Aorta (tissue), 5 donors: ENCODE measurements at places on chromosomes 12 and 14.
A peak's percentile ranks its signal among the peaks of the same experiment; 100 is the strongest.

DNA sequence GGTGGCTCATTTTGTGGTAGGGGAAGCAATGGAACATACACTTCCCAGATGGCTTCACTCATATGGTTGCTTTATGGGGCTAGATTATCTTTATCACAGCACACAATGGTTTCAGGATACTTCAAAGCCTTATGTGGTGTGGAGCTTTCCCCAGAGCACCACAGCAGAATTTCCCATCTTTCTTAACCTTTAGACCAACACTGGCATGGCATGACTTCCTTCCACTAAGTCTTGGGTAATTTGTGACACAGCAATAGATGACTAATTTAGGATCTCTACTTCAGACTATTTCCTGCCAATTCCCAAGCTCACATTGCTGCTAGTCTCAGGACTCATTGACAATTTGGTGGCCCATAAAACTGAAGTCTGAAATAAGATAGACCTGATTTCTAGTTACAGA, 36.9 kb upstream of the DCN start:
- no peak overlapping the region for H3K27ac ChIP-seq
- no peaks in the 10 kb centered on the region for H3K36me3 ChIP-seq
- no peaks in the 10 kb centered on the region for H3K27me3 ChIP-seq
- DNase-seq: no peak
- H3K4me3 ChIP-seq: no peak overlapping the region

DNA sequence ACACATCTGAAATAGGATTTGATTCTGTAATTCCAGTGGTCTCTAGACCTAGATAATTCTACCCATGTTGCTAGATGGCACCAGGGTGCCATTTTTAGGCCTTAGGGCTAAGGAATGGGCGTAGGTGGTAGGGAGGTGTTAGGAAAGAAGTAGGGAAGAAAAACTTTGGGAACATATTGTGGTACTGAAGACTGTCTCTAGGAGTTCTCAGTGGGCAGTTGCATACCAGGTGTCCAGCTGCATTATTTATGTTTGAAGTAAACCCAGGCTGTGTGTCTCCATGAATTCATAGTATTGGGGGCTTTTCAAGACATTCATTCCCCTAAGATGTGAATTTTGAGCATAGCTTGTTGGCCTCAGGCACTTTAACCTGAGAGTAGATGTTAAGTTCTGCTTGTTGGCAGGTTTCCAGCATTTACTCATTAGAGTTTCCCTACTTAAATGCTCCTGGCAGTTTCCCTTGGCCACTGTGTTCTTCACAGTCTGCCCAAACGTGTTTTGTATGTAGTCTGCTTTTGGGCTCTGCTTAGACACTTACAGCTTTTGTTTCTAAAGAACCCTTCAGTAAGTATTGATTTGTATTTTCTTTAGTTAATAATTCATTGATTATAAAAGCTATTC, 31.5 kb upstream of the CCT2 start:
- H3K36me3 ChIP-seq: no peaks in the 10 kb centered on the region
- no peak for DNase-seq
- no peaks in the 10 kb centered on the region for H3K27me3 ChIP-seq
- peaks cover 3% of the 10 kb centered on the region for H3K4me1 ChIP-seq
- no peak overlapping the region for H3K27ac ChIP-seq

GRCh38 chr12:49673446-49674317, 33.5 kb downstream of the FMNL3 start:
- H3K4me3 ChIP-seq: no peak overlapping the region
- peak overlapping the region; percentile 89 for H3K27ac ChIP-seq
- no peaks in the 10 kb centered on the region for H3K27me3 ChIP-seq
- H3K4me1 ChIP-seq: no peaks in the 10 kb centered on the region

GRCh38 chr12:25816637-25817036, 141.8 kb upstream of the RASSF8 start:
- no peak for DNase-seq
- H3K4me1 ChIP-seq: no peaks in the 10 kb centered on the region
- no peaks in the 10 kb centered on the region for H3K36me3 ChIP-seq
- H3K27ac ChIP-seq: no peak overlapping the region
- H3K27me3 ChIP-seq: no peaks in the 10 kb centered on the region

- DNase-seq: peak; percentile 72
- H3K36me3 ChIP-seq: no peaks in the 10 kb centered on the region
- H3K4me1 ChIP-seq: no peaks in the 10 kb centered on the region
- no peak overlapping the region for H3K27ac ChIP-seq
- H3K27me3 ChIP-seq: no peaks in the 10 kb centered on the region
Measured at GRCh38 chr12:53952871-53953734, 1.6 kb upstream of the HOXC12 start.

DNA sequence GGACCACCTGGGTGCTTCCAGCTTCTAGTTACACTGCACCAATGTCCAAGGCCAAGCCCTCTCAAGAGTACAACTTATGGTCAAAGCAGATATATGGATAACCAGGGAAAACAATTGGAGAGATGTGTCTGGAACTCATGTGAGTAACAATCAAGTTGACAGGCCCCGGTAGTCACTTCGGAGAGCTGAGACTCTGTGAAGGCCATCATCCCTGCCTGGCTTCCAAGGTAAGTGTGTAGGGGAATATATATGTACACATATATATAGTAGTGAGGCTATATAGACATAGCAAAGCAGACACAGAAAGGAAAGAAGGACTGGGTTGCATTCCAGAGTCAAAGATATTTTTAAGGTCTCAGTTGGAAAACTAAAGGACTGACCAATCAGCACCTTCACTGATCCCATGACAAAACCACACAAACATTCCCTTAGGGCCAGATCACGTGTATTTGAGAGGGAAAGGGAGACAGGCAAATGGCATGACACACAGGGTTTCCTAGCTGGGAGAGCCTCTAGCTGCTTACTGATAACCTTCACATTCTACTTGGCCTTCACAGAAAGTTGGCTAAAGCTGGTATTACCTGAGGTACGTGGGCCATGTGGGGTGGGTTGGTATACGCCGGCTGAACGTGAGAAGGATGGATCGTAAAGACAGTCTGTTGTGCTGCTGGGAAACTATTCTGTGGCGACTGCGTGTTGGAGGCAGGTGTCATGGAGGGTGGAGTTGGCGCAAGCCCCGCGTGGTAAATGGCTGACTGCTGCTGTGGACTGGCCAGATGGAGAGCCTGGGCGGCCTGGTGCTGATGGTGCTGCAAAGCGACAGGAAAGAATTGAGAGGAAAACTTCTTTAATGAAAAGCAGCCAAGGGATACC, 50.0 kb downstream of the SH2B3 start:
- H3K4me1 ChIP-seq: no peaks in the 10 kb centered on the region
- no peak overlapping the region for H3K4me3 ChIP-seq
- H3K36me3 ChIP-seq: peaks cover 7% of the 10 kb centered on the region

DNA sequence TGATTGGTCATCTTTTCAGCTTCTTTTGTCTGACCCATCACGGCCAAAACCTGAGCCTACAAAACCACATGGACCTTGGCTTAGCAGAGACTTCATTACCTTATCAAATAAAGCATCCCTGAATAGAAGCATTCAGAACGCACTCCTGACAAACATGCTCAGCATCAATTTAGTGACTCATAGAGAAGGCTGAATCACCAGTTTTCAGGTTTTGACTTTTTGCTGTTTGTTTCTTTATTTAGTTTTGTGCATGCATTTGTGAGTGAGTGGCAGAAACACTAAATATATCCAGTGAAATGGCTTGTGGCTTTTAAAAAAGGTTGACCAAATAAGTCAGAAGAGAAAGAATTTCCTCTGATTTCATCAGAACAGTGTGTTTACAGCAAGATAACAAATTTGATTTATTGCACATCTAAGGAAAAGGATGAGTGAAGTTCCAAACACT, 19.0 kb upstream of the OVCH1 start:
- no peak for DNase-seq
- no peaks in the 10 kb centered on the region for H3K4me1 ChIP-seq
- H3K27me3 ChIP-seq: no peaks in the 10 kb centered on the region
- peaks cover 5% of the 10 kb centered on the region for H3K36me3 ChIP-seq
- no peak overlapping the region for H3K27ac ChIP-seq

DNA sequence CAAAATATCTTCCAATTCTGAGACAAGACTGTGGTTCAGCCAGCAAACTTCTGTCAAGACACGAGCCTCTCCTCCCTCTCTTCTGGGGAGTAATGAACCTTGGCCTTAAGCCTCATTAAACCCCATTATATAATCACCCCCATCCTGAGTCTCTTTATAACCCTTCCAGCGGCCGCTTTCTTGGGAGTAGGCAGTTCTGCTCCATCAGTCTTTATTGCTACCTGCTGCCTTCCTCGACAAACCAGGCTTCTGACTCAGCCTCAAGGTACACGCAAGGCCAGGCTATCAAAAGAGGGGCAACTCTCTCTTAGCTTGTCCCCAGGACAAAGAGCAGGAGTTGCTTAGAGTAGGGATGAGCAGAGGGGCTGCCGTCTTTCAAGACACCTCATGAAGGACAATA, 300.8 kb upstream of the NOS1 start:
- DNase-seq: no peak
- no peaks in the 10 kb centered on the region for H3K4me1 ChIP-seq
- no peak overlapping the region for H3K27ac ChIP-seq
- H3K27me3 ChIP-seq: no peaks in the 10 kb centered on the region

DNA sequence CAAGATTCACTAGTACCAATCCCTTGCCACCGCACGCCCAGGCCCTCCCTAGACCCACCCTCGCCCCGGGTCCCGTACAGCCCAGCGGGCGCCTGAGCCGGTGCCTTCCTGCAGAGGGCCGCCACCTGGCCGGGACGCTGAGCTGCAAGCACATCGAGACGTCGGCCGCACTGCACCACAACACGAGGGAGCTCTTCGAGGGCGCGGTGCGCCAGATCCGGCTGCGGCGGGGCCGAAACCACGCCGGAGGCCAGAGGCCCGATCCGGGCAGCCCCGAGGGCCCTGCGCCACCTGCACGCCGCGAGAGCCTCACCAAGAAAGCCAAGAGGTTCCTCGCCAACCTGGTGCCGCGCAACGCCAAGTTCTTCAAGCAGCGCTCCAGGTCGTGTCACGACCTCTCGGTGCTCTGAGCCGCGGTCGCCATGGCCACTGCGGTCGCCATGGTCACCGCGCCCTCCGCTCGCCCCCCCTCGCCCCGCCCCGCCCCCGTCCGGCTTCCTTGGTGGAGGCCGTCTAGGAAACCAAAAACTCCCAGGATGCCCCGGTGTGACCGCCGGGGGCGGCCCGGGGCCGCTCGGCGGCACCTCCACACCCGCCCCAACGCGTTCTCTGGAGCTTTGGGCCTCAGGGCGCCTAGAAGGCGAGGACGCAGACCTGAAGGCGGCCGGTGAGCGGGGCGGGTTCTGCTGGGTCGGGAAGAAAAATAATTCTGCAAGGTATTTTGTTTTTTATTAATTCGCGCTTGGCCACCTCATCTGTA, 3.7 kb downstream of the REM2 start:
- peak overlapping the region; percentile 6 for H3K4me3 ChIP-seq
- H3K27me3 ChIP-seq: no peaks in the 10 kb centered on the region
- no peaks in the 10 kb centered on the region for H3K4me1 ChIP-seq
- no peaks in the 10 kb centered on the region for H3K36me3 ChIP-seq

DNA sequence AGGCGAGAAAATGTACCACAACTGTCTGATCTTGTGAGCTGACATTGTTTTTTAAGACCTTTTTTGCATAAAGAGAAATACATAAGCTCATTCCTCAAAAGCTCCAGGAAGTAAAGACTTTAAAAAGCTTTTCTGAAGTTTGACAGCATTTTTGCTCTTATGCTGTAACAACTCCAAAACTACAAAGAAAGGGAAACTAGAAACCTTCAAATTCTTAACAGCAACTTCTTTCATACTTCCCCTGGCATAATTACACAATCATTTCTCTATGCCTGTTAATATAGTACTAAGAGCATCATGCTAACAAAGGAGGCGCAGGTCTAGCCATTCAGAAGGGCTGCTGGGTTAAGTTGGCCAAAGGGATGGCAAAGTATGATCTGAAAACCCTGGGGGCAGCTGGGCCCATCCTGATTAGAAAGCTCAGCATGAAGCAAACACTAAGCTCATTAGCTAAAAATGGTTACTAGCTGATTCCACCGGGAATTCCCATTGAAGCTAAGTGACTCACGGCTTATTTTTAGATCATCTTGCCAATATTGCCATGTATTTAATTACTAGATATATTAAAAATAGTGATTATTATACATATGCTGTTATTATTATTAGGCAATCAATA, 26.1 kb upstream of the ANP32D start:
- no peaks in the 10 kb centered on the region for H3K4me1 ChIP-seq
- no peak overlapping the region for H3K27ac ChIP-seq
